RWPE1 (cell line): ENCODE measurements at places on chromosomes 12 and 14.

GRCh38 chr12:113108308-113108707 is 27.3 kb downstream of the RASAL1 start:
- no peak for DNase-seq

DNA sequence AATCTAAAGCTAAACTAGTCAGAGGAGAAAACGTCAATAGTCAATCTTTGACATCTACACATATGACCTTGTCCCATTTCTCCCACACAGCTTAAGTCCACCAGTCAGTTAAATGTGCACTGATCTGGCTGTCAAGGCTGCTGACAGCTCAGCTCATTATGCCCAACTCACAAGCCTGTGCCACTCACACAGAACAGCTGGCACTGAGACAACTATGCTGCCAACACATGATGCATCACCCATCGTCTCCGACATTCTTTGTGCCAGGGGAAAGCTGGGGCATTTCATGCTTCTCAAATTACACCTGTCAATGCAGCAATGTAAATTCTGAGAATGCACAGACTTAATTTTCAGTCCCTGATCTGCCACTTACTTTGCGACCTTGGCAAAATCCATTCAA is 25.3 kb downstream of the GNS start:
- DNase-seq = peak; percentile 89

- DNase-seq = no peak
Observed at GRCh38 chr14:99875836-99876235, 82.6 kb downstream of the EML1 start.

GRCh38 chr12:123645380-123645779 is 11.8 kb downstream of the GTF2H3 start:
- no peak for DNase-seq

GRCh38 chr12:58919231-58920101 is 838 bp downstream of the LRIG3 start:
- peak; percentile 48 for DNase-seq
